ENCODE measurements at places on chromosomes 13 and 19.
A peak's percentile ranks its signal among the peaks of the same experiment; 100 is the strongest.

- peak; percentile 27 for DNase-seq
Observed at GRCh38 chr13:79070343-79070974, 335.6 kb downstream of the RBM26 start.

- no peak for DNase-seq
Observed at GRCh38 chr19:56905631-56906150, 65.2 kb upstream of the PEG3 start.

GRCh38 chr19:31263328-31263727 lies 85.9 kb downstream of the TSHZ3 start:
- DNase-seq = no peak

DNA sequence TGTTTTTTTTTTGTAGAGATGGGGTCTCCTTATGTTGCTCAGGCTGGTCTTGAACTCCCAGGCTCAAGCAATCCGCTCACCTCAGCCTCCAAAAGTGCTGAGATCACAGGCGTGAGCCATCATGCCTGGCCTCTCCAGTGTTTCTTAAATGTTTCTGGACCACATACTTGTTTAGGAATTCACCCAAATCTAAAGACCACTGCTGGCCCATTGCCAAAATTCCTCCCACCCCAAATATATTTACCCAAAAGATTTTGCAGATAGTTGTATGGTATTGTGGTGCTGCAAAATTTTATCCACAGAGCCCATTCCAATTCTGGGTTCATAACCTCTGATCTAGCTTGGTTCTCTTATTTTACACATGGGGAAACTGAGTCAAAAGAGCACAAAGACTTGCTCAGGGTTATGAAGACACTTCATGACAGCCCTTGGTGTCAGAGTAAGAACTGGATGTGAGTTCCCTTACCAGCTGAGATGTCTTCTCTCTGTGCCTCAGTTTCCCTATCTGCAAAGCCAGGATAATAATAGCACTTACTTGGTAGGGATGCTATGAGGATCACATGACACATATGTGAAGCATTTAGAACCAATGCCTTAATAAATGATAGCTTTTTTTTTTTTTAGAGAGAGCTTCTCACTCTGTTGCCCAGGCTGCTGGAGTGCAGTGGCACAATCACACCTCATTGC lies 10.9 kb downstream of the NFILZ start:
- DNase-seq = no peak

GRCh38 chr19:14943601-14944000 lies 2.3 kb downstream of the OR7C2 start:
- peak; percentile 43 for DNase-seq

DNA sequence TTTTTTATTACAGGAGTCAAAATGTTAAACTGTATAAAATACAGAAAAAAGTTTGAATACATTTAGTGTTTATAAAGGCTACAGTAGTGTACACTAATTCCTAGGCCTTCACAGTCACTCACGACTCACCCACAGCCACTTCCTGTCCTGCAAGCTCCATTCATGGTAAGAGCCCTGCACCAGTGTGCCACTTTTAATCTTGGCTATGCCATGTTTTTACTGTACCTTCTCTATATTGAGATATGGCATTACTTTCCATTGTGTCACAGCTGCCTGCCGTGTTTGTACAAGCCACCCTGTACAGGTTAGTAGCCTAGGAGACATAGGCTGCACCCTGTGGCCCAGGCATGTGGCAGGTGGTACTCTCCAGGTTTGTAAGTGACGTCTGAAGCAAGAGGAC lies 32.1 kb downstream of the C1QTNF9 start:
- DNase-seq = no peak

DNA sequence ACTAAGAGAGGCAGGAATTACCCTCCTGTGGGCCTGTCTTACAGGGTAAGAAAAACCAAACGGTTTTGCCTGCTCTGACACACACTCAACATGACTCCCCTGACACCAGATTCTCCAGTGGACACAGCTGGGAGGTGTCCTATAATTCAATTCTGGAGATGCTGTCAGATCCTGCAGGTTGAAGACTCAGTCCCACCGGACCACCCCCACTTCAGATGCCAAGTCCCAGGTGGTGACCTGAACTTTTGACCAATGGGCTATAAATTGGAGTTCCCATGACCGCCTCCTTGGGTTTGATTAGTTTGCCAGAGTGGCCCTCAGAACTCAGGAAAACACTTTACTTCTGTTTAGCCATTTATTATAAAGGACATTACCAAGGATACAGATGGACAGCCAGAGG lies 52.6 kb downstream of the RGCC start:
- no peak for DNase-seq

- no peak for DNase-seq
Observed at GRCh38 chr19:39080431-39080830, 3.7 kb upstream of the ACP7 start.

All from HL-60 (cell line).